ENCODE measurements at places on chromosomes 7 and 10.

DNA sequence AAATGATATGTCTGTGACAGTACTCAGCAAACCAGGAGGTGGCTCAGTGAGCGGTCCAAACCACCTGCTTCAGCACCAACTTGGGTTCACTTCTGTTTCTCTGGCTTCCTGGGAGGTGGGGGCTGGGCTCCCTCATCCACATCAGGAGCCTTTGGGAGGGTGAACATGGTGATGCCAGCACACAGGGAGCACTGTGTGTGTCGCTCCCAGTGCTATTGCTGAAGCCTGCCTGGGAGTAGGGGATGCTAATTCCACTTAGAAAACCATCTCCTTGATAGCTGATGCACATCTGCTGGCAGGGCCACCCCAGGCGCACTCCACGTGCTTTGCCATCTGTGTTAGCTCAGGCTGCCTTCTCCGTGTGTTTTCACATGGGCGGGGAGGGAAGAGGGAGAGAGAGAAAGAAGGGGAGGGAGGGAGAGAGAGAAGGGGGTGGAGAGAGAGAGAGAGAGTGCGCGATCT is 58.0 kb downstream of the RAMP3 start:
- no peak for DNase-seq

DNA sequence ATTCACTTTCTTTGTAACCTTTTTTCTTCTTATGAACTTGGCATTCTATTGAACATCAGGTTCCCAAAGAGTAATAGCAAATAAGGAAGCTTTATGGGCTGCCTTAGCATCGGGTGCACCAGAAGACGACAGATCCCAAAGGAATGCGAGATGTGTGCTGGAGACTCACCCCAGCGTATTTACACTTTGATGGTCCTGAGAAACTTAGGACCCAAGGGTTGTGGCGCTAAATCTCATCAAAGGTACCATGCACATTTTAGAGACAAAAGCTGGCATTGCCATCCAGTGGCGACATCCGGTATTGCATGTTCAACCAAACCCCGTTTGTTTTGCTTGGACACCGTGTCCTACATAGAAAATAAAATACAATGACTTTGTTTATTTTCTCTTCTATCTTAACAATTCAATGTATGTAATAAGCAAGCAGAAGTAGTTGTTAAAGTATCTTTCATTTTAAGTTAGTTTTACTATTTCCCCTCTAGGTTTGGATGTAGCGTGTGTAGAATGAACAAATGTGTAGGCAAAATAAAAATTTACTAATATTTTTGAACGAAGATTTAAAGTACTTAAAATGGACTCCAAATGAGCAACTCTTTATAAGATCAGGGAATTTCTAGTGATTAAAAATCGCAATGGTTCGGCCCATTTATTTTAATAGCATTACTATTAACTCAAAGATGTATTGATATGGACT is 1154.8 kb downstream of the GATA3 start:
- peak; percentile 73 for DNase-seq

DNA sequence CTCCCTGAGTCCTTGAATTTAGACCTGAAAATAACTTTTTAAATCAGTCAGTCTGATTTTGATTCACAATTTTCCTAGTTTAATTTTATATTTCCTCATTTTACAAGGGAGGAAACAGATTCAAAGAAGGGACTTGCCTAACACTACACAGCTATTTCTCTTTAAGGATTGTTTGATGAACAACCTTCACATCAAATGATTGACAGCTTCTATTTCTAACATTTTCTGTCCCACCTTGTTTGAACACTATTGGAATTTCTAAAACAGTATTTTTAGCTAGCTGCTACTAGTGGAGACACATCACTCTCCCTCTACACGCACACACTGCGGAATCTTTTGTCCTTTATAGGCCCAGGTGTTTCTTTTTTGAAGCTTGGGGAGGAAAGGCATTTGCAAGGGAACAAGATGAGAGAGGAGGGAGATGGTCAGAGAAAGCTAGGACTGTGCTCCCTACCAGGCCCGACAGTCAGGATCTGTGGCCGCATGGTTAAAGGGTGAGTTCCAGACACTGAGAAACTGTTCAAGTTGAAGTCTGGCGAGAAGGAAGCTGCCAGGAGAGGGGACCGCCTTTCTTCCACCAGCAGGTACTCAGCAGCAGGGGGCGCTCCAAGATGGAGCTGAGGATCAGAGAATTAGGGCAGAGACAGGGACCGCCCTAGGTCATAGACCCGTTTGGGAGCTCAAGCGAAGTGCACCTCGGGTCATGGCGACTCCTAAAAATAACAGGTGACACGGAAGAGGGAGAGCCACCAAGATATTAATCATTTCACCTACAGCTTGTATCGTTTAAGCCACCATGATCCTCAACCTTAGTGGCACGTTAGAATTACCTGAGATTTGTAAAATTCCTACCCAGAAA is 49.7 kb downstream of the DNAJC12 start:
- peak; percentile 89 for DNase-seq

DNA sequence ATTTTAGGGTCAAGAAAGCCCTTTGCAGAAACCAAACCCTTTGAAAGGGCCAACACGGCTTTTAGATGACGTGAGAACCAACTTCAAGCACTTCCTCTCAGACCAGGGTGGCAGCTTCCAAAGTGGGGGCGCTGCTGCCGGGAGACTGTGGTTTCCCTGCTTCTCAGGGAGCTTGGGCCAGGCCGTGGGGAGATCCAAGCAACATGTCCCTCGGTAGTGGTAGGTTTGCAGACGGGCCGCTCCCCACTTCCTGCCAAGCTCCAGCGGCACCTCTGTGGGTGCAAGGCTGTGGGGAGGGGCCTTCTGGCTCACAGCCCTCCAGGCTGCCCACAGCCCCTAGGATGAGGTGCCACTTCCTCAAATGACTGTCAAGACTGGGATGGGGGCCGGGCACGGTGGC is 132.4 kb downstream of the FAM53B start:
- DNase-seq = peak; percentile 61

- no peak for DNase-seq
These were observed 46.8 kb upstream of the SLF2 start for GRCh38 chr10:100866010-100866409.

DNA sequence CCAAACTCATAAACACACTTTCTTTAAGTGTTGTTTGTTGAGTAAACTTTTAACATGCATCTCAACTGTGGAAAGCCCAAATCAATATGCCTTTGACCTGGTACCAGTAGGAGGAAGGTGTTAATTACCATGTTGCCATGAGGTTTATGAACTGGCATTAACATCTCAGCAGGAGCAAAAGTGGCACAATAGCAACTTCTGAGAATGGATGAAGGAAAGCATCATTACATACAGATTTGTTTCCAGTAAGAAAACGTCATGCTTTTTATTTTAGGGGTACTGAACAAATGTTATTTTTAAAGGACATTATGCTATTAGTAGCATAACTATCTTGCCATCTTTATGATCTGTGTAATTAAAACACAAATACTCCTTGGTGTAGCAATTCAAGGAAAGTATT is 51.1 kb downstream of the ARMC3 start:
- DNase-seq = no peak

GRCh38 chr7:38102507-38102906 is 75.5 kb upstream of the STARD3NL start:
- no peak for DNase-seq

DNA sequence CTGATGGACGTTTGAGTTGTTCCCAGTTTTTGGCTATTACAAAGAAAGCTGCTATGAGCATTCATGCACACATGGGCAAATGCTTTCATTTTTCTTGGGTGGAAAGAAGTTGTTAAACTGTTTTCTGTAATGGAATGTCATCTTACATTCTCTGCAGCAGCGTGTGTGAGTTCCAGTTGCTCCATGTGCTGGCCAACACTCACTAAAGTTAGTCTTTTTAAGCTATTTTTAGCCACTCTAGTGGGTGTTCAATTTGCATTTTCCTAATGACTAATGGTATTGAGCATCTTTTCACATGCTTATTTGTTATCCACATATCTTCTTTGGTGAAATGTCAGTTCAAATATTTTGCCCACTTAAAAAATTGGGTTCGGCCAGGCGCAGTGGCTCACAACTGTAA is 82.8 kb upstream of the COL13A1 start:
- no peak for DNase-seq

GRCh38 chr10:117441812-117442443 is 66.7 kb upstream of the PDZD8 start:
- DNase-seq = no peak

DNA sequence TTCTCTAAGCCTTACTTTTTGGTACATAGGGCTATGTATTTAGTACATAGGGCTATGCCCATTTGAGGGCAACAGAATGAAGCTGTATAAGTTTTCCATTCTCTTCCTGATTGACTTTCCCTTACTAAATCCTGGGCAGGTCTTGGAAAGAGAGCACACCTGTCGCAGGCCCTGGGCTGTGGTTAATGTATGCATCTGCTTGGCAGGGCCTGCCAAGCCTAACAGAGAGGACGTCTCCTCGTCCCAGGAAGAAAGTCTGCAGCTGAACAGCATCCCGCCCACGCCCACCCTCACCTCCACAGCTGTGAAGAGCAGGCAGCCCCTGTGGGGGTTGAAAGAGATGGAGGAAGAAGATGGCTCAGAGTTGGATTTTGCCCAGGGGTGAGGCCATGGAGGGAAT is 8.9 kb upstream of the PVRIG start:
- DNase-seq = no peak

GRCh38 chr7:139714163-139714901 is 63.5 kb downstream of the HIPK2 start:
- DNase-seq = no peak

DNA sequence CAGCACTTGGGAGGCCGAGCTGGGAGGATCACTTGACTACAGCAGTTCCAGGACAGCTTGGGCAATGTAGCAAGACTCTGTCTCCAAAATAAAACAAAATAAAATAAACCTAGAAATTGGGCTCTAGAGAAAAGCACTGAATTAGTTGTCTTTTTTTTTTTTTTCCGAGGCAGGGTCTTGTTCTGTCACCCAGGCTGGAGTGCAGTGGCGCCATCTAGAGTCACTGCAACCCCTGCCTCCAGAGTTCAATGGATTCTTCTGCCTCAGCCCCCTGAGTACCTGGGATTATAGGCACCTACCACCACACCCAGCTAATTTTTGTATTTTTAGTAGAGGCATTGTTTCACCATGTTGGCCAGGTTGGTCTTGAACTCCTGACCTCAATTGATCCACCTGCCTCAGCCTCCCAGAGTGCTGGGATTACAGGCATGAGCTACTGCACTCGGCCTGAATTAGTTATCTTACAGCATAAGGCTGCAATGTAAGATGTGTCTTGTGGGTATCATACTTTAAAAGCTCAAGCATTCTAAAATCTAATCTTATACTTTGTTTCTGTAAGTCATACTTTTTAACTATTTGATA is 12.8 kb downstream of the MEIG1 start:
- DNase-seq = peak; percentile 58

- no peak for DNase-seq
These were observed 3.8 kb upstream of the EIF3B start for GRCh38 chr7:2350861-2351260.

- DNase-seq = no peak
These were observed 34.6 kb downstream of the FRA10AC1 start for GRCh38 chr10:93667795-93668194.

DNA sequence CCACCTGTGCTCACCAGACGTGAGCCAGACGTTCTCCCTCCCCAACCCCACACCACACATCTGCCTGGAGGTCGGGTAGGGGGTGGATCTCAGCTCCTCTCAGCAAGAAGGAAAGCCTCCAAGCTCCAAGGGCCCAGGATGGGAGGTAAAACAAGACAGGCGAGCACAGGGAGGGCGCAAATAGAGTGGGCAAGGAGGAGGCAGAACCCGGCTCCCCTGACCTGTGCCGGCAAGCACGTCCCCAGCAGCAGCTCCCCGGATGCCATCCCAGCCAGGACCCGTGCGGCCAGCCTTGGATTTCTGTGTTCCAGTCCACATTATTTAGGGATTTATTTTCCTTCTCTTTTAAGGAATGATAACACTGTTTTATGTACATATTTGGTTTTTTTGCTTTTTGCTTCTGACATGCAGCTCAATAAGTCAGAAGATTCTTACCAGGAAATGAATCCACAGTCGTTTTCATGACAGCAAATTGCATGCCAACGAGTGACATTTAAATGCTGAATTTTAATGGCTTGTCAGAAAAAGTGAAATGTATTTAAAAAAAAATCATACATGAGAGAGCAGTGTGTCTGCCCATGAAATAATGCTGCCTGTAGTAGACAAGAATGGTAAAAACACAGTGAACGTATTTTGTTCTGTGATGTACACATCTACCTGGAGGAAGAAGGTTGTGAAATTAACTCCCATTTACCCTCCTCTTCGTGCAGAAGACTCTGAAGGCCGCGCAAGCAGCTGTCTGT is 276.5 kb downstream of the PTPRN2 start:
- no peak for DNase-seq

GRCh38 chr10:15745751-15746150 is 26.0 kb upstream of the ITGA8 start:
- DNase-seq = no peak

GRCh38 chr7:3978839-3979238 is 677.8 kb downstream of the SDK1 start:
- DNase-seq = no peak

- no peak for DNase-seq
These were observed 270.6 kb downstream of the TWIST1 start for GRCh38 chr7:18846765-18847215.

- peak; percentile 98 for DNase-seq
These were observed at the start of gene NCOA4 for GRCh38 chr10:46030091-46030937. NCOA4 (minus strand) TSS chr10:46030623; CDS start chr10:46016680, 13,943 bp downstream.

- DNase-seq = no peak
These were observed 176.2 kb upstream of the GDF10 start for GRCh38 chr10:47123716-47124288.

DNA sequence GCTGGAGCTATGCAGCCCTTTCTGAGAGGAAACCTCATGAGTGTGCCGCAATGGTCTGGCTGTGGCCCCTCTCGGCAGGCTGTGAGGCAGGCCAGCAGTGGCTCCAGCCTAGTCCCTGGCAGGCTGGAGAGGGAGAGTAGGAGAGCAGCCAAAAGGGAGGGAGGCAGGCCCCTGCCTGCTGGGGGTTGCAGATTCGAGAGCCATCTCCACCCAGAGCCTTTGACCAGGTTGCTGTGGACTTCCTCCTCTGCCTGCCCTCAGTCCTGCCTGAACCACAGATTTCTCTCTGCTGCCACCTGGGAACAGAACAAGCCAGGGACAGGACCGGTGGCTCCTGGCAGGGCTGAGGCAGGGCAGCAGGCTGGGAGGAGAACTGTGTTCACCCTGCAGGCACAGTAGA is 13.9 kb downstream of the PAX2 start:
- no peak for DNase-seq

DNA sequence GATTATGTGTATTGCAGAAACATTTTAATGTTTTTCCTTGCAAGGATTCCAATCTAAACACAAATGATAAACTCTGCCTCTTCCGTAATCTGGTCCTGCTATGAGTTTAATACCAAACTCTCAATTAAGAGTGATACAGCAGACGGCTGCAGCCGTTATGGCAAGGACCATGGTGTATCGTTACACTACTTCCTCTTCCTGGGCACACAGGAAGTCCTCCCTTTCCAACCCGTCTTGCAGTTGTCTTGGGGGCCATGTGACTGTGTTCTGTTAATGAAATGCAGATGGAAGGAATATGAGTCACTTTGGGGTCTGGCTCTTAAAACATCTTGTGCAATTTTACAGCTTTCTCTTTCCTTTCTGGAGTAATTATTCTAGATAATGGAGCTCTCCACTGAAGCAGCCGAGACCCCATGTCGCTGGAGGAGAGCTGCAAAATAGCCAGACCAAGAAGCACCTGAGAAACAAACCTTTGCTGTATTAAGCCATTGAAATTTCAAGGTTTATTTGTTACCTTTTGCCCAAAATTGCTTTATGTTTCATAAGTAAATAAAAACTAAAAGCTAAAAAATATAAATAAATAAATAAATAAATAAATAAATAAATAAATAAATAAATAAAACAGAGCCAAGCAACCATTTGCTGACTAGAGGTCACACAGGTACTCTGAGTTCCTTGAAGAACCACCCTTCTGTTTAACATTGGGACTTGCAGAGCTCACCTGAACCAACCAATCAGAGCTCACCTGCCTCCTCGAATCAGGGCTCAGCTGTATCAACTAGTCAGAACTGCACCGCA is 74.7 kb downstream of the FRMPD2 start:
- no peak for DNase-seq
